ENCODE measurements at places on chromosomes 3 and 15.

GRCh38 chr3:125072301-125072700 is 16.5 kb upstream of the HEG1 start:
- peak; percentile 7 for DNase-seq

DNA sequence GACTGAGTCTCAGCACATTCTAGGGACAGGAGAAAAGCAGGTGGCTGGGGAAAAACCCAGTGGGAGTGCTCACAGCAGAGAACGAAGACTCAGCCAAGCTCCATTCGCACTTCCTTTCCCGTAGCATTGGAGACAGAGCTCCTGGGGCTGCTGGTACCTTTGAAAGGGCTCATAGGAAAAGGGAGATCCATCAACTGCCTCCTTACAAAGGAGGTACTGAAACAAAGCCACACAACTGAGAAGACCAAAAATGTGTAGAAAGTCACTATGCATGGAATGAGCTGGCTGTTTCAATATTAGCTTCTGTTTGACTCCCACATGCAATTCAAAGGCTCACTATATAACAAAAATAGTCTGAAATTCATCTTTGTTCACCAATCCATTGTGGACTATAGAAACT is 16.9 kb downstream of the STIMATE start:
- no peak for DNase-seq

- no peak for DNase-seq
Measured at GRCh38 chr15:86526938-86527690, 447.4 kb downstream of the AGBL1 start.

GRCh38 chr15:90844696-90845095 is 23.7 kb upstream of the FURIN start:
- peak; percentile 49 for DNase-seq

- no peak for DNase-seq
Measured at GRCh38 chr15:73630921-73631362, 2.2 kb downstream of the NPTN start.

GRCh38 chr3:101988596-101988995 is 139.3 kb downstream of the NFKBIZ start:
- DNase-seq = peak; percentile 68

GRCh38 chr3:126849768-126850167 is 133.1 kb upstream of the PLXNA1 start:
- DNase-seq = no peak

GRCh38 chr3:32595323-32595722 is 24.7 kb upstream of the DYNC1LI1 start:
- no peak for DNase-seq

- no peak for DNase-seq
Measured at GRCh38 chr3:168422843-168423242, 327.1 kb upstream of the GOLIM4 start.

DNA sequence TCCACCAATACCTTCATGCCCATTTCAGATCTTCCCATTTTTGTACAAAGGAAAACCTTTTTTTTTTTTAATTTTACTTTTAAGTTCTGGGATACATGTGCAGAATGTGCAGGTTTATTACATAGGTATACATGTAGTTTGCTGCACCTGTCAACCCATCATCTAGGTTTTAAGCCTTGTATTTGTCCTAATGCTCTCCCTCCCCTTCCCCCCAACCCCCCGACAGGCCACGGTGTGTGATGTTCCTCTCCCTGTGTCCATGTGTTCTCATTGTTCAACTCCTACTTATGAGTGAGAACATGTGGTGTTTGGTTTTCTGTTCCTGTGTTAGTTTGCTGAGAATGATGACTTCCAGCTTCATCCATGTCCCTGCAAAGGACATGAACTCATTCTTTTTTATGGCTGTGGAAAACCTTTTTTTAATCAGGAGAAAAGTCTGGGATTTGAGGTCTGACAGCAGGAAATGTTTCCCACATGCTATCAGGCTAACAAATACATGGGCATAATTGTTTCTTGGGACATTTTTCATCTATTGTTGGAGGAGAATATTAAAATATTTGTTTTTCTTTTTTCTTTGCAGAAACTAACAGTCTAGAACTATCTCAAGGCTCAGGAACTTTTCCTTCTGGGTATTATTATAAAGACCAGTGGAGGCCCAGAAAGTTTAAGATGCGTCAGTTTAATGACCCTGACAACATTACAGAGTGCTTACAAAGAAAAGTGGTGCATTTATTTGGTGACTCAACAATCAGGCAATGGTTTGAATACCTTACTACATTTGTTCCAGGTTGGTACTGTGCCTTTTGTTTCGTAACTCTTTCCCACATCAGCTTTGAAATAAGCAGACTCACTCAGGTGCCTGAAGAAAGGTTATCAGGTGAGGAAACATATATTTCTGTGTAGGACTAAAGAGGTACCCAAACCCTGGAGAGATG is 32.8 kb upstream of the NFKBIZ start:
- no peak for DNase-seq

- no peak for DNase-seq
Measured at GRCh38 chr3:46868287-46868686, 5.0 kb upstream of the MYL3 start.

GRCh38 chr3:132723024-132723950 is 1.1 kb upstream of the NPHP3 start:
- DNase-seq = no peak

DNA sequence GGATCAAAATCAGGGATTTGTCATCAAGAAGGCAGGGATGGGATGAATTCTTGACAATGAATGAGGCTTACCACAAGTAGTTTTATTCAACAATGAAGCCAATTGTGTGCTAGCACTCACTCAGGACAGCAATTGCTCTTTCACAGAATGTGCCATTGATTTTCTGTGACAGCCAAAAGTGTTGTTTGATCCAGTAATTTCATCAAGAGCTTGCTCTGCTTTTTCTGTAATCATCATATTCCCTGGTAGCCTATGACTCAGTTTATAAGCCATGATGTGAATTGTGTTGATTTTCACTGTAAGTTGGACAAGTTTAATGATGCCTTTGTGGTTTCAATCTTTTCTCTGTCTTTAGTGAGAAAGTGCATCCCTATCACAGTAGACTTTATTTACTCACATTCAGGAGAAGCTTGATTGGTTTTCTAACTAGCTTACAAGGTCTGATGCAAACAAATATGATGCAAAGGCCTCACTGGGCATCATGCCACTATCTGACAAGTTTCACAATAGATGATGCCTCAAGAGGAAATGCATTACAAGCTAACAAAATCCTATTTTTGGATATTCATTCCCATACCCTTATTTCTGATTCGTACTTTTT is 13.6 kb upstream of the CSRNP1 start:
- peak; percentile 98 for DNase-seq

DNA sequence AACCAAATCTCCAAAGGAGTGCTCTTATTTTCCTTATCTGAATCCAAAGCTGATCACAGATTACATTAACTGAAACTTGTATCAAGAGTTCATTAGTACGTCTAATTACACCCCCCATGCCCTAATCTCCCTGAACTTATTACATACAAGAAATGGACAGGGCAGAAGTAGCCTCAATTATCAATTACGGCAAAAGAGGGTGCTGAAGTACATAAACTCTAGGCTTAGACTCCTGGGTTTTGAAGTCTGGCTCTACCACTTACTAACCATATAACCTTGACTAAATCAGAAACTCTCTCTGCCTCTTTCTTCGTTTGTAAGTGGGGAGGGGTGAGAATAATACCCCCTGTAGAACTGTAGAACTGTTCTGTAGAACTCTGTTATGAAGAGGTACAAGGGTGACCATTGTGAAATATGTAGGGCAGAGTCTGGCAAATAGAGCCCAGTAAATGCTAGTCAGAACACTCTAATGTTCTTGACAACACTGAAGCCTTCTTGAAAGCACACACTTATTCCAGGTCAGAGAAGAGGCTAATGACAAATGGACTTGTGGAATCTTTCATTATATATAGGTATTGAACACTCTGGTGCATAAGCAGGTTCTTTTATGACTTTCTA is 19.6 kb upstream of the OR5K4 start:
- DNase-seq = no peak

DNA sequence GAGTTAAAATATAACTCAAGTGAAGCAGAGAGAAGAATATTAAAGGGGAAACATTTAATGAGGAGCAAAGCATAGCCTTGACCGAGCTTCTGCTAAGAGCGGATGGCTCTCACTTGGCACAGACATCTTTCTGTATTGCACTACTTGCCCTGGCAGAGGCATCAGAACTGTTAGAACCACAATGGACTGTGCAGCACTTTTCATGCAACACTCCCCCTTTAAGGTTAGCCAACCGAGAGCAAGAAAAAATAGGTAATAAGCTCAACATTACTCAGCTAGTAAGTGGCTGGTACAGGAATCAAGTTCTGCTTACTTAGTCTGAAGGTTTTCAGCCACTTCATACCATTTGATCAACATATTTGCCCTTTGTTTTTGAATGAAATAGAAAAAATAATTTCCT is 33.7 kb downstream of the CRTC3 start:
- DNase-seq = peak; percentile 34

GRCh38 chr3:31873254-31873820 is 107.7 kb downstream of the OSBPL10 start:
- no peak for DNase-seq

- DNase-seq = no peak
Measured at GRCh38 chr3:143002727-143003126, 1.4 kb downstream of the U2SURP start.

- no peak for DNase-seq
Measured at GRCh38 chr3:67011414-67012131, 13.5 kb downstream of the KBTBD8 start.

DNA sequence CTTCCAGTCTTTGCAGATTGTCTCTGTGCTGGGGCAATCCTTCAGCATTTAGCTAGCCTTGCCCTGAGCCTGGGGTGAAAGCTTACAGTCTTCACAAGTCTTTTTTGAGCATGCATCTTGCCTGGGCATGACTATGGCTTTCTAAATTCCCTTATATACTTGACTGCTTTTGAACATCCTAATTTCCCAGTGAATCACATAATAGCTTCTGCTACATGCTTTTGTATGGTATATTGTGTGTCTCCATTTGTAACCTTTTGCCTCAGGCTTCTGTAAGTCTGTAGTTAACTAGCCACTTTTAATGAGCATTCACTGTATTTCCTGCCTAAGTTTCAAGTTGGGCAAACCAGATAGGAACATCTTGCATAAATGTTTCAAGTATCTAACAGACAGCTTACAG is 76.8 kb downstream of the CHCHD4 start:
- no peak for DNase-seq

DNA sequence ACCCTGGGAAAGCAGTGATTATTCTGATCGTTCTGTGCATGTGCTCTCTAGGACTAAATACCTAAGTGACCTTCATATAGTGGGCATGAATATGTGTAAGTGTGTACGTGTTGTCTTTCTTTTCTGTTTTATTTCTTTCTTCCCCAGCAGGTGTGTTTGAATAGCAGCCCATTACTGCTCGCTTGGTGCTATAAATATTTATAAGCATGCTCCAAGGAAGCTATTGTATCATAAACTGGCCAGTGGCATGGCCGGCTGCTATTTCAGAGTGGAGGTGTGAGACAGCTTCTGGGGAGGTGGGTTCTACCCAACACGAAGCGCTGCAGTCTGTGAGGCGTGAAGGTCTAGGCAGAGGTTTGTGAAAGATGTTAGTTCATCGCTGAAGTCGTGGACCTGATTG is 641.8 kb downstream of the NTRK3 start:
- no peak for DNase-seq

DNA sequence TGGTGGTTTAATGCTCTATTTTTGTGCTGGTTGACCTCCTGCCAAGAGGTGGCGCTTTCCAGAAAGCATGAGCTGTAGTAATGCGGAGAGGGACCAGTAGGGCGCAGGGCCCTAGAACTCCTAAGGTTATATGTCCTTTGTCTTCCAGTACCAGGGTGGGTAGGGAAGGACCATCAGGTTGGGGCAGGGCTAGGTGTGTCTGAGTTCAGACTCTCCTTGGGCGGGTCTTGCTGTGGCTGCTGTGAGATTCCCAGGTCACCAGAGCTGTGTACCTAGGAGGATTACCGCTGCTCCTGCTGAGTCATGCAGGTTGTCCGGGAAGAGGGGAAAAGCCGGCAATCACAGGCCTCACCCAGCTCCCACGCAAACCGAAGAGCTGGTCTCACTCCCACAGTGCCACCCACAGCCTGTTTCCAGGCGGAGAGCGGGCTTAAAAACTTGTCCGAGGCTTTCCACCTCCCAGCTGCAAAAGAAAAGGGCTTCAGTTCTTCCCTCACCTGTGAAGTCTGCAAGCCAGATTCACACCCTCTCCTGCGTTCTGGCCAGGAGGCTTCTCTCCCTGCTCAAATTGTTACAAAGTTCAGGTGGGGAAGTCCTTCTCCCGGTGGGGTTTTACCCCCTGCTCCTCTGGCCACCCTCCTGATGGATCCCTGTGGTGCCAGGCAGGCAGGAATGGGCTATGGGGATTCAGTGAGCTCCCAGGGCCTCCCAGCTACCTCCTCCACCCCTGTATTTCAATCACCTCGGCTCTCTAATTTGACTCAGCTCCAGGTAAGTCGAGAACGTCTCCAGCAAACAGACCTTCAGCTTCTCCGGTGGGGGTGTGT is 37.7 kb upstream of the BCHE start:
- DNase-seq = no peak

- DNase-seq = no peak
Measured at GRCh38 chr3:153553605-153553945, 391.5 kb downstream of the RAP2B start.

DNA sequence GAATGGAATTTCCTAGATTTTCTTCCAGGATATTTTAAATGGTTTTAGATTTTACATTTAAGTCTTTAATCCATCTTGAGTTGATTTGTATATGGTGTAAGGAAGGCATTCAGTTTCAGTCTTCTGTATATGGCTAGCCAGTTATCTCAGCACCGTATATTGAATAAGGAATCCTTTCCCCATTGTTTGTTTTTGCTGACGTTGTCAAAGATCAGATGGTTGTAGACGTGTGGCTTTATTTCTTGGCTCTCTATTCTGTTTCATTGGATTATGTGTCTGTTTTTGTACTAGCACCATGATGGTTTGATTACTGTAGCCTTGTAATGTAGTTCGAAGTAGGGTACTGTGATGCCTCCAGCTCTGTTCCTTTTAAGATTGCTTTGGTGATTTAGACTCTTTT is 325.7 kb upstream of the EPHA6 start:
- DNase-seq = no peak

DNA sequence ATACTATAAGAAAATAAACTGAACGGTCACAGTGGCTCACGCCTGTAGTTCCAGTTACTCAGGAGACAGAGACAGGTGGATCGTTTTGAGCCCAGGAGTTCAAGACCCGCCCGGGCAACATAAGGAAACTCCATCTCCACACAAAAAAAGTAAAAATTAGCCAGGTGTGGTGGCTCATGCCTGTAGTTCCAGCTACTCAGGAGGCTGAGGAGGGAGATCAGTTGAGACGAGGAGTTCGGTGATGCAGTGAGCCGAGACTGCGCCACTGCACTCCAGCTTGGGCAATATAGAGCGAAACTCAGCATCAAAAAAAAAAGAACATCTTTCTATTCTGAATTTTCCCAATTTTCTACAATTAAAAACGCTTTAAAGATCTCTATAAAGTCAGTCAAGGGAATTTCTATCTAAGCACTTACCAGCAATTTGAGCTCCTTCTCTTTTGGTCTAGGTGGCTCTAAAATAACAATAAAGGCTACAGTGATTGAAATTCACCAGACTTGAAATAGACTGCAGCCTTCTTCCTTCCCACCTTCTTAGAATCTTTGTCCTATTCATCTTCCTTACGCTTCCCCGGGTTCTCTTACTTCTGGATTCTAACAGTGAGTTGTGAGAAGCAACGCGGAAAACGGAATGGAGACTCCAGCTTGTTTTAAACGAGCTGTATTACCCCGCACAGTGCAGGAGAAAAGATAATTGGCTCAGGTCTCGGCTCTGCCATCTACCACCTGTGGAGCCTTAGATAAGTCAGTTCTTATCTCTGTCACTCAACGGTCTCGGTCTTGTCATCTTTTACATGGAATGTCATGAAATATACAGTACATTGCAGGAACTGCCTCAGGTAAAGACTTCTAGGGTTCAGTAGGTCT is 812 bp upstream of the SEC62 start:
- no peak for DNase-seq
